ENCODE measurements at places on chromosomes 11 and 22.
A peak's percentile ranks its signal among the peaks of the same experiment; 100 is the strongest.

DNA sequence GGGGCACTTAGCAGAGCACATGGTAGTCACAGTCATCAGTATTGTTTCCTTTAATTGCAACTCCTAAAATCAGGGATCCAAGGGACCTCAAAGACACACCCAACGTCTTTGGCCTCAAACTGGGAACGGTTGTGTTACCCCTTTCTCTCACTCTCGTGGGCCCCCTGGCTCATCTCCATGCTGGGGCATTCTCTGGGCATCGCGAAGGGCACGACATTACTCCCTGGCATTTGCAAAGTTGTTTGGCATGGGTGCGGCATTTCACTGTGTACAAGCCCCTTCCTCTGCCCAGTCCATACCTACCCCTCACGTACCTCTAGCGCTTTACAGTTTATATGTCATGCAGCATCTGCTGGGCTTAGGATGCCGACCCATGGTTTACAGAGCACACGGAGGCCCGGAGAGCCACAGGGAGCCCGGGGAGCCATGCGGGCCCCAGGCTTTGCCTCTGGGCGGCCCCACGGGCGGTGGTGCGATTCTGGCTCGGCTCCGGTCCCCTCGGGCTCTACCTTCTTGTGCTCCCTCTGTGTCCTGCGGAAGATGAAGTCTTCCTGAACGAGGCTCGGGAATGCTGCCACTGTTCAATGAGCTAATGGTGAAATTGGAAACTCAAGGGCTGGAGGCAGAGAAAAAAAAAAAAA is 21.9 kb upstream of the CACNG2 start:
- no peak for DNase-seq

DNA sequence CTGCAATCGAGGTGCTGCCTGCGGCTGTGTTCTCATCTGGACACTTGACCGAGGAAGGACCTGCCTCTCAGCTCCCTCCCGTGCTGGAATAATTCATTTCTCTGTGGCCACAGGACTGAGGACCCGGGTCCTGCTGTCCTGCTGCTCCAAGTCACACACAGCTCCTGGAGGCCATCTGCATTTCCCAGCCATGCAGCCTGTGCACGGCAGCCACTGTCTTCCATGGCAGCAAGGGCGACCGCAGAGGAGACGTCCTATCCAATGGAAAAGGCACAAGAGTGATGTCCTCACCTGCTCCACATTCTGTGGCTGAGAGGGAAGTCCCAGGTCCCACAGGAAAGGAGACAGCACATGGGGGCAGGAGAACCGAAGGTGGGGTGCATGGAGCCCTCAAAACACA is 495.8 kb downstream of the BRD1 start:
- DNase-seq = no peak

DNA sequence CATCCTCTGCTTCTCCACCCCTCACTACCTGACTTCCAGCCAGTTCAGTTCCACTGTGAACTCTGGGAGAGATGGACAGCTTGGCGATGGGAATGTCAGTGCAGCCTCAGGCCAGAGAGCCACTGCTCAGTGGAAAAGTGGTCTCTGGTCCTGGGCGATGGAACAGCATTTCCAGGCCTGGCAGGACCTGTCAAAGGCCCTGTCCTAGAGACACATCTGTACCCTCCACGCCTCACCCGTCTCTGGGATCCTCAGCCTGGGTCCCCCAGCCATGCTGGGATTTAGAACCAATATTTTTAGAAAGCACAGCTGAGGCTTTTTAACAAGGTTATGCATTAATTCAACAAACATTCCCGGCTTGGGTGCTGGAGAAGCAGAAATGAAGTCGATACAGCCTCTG is 165.7 kb downstream of the MN1 start:
- DNase-seq = no peak

GRCh38 chr11:46762248-46762647 is 43.2 kb downstream of the F2 start:
- DNase-seq = no peak

GRCh38 chr11:115555336-115556090 is 51.3 kb upstream of the CADM1 start:
- no peak for DNase-seq

- no peak for DNase-seq
Observed at GRCh38 chr11:103970701-103971249, 65.7 kb upstream of the DDI1 start.

DNA sequence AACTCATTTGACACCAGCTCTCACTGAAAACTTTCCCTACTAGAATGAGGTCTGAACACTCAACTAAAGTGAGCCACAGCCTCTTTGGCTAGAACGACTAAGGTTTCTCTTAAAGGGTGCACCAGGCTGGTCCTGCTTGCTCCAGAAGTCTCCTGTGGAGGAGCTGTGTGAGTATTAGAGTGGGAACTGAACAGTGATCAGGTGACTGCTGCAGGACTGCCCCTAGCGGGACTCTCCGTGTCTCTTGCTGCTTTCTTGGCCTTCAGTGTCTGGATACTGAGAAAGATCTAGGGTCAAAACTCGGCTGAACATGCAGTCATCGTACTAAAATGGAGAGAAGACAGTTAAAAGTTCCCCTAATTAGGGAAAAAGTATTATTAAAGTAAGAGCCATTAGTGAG is 34.6 kb downstream of the FAM118A start:
- no peak for DNase-seq

DNA sequence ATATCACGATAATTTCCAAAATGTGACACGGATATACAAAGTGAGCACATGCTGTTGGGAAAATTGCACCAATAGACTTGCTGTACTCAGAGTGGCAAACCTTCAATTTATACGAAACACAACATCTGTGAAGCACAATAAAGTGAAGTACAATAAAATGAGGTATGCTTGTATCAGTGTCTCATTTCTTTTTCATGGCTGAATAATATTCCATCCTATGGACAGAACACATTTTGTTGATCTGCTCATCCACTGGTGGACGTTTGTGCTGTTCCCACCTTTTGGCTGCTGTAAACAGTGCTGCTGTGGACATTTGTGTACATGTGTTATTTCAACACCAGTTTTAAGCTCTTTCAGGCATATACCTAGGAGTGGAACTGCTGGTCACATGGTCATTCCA is 78.7 kb upstream of the CCND1 start:
- DNase-seq = no peak

DNA sequence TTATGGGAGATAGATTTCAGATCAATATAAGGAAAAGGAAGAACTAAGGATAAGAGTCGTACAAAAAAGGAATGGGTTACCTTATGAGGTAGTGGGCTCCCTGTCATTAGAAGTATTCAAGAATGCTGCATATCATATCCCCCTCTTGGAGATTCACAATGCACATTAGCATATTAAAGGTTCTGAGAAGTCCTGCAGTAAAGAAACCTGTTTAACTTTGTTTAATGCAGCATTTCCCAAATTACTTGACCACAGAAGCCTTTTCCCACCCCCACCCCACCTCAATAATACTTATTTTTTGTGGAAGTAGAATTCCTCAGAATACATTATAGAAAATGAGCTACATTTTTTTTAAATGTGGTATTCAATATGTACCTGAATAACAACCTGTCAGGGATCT is 30.9 kb downstream of the PHF21A start:
- DNase-seq = no peak

DNA sequence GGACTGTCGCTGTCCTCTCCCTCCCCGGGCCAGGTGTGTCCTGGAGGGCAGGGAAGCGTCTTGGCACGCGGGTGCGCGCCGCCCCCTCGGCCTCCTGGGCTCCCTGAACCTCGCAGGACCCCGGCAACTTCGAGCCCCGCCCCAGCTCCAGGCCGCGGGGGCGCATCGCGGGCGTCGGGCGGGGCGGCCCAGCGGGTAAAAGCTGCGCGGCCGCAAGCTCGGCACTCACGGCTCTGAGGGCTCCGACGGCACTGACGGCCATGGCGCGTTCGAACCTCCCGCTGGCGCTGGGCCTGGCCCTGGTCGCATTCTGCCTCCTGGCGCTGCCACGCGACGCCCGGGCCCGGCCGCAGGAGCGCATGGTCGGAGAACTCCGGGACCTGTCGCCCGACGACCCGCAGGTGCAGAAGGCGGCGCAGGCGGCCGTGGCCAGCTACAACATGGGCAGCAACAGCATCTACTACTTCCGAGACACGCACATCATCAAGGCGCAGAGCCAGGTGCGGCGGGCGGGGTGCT is at the start of gene CST6:
TSS of gene CST6 (plus strand) at position 224 of the 519 bp plus-strand sequence. CDS start at position 261, 37 bp downstream.
- DNase-seq = no peak

- DNase-seq = no peak
Observed at GRCh38 chr11:79512706-79513469, 72.1 kb upstream of the TENM4 start.

DNA sequence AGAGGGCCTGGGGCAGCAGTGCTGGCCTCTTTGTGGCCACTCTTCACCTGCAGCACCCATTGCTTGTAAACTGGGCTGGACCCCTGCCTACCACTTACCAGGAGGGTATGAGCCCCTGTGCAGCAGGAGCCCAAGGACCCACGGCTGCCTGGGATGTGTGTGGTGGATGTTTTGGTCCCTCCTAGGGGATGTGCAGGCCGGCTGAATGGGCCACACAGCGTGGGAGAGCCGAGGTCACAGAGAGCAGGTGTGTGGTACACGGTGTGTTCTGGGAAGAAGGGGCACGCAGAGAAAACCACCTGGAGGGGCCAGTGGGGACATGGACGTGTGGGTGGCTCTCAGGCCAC is 19.3 kb upstream of the GNB1L start:
- DNase-seq = no peak

DNA sequence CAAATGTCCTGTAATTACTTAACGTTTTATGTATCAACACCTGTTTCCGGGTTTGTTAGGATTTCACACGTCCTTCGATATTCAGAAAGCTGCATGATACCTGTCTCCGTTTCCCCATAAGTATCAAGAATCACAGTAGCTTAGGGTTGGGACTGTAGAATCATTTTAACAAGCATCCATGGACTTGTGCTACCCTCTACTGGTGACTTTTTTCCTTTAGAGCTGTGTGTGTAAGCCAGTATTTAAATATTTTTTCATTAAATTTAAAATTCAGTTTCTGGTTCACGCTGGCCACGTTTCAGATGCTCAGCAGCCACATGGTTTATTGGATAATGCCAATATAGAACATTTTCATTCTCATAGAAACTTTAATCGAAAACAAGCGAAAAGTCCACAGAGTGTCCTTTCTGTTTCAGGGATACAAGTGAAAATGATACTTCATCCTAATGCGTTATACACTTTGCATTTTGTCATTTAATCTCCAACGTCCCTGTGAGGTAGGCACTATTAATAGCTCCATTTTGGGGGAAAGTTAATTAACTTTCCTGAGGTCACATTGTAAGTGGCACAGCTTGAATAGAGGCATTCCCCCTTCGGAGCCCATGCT is 61.5 kb upstream of the SLC25A18 start:
- no peak for DNase-seq

- no peak for DNase-seq
Observed at GRCh38 chr22:50505276-50505775, 2.2 kb downstream of the LMF2 start.

DNA sequence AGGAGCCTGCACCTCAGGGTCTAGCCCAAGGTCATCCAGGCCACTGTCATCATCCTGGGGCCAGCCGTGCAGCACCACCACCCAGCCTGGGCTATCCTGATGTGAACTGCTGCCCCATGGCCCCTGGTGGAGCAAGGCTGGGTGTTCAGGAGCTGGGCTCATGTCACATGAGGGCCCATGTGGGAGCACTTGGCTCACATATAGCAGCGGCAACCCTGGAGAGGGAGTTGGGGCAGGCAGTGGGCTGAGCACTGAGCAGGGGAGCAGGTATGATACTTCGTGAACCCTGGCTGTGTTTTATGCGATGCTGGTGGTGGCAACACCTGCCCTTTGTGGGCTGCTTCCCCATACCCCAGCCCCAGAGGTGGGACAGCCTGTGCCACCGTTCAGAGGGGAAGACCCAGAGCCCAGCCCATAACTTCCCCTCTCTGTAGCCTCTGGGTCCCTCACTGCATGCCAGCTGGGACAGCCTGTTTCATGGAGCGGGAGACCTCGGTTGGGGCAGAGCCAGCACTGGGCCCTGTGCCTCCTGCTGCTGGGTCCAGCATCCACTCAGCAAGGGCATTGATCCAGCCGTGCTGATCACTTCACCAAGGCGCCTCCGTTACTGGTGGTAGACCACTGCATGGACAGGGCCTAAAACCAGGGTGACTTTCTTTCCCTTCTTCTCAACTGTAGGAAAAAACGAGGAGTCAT is 62.5 kb upstream of the SUSD2 start:
- no peak for DNase-seq

DNA sequence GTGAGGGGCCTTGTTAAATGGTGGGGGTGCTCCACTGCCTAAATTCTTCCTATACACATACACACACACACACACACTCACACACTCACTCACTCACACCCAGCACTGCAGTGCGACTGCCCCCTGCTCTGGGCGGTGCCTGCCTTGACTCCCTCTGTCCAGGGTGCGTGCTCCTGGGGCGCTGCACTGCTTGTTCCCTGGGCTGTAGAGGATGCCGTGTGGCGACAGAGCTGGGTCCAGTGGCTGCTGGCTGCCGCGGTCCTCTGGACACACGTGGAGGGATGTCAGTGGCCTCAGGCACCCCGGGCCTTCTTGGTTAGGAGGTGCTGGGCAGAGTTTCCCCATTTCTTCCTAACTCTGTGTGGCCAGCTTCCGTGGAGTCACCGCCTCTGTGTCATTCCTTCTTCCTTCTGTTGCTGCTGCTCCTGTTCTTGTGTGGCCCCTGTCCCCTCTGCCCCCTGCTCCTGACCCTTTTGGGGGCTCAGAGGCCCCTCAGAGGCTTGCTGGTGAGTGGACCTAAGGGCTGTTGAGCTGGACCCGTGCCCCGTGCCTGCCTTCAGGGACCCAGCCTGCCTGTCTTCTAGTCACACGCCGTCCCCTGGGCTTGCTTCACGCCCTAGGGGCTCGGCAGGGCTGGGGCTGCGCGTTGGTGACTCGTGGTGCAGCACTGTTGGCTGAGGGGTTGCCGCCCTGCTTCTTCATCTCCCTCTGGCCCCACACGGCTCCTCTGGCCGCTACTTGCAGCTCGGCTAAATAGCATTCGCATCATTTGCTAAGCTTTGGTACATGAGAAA is 147.0 kb downstream of the TBC1D22A start:
- DNase-seq = no peak

DNA sequence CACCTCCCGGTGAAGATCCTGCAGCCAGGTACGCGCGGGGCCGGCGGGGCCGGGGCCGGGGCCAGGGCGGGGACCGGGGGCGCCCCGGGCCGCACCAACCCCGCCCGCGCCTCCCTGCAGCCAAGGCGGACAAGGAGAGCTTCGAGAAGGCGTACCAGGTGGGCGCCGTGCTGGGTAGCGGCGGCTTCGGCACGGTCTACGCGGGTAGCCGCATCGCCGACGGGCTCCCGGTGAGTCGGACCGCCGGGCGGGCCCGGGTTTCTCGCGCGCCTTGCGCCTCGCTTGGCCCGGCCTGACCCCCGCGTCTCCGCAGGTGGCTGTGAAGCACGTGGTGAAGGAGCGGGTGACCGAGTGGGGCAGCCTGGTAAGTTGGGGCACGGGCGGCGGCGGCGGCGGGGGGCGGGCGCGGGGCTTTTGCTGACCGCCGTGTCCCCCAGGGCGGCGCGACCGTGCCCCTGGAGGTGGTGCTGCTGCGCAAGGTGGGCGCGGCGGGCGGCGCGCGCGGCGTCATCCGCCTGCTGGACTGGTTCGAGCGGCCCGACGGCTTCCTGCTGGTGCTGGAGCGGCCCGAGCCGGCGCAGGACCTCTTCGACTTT is 531 bp downstream of the PIM3 start:
- DNase-seq = no peak

- DNase-seq = no peak
Observed at GRCh38 chr11:77090373-77091111, 12.1 kb upstream of the OMP start.

GRCh38 chr11:834371-835316 is 1.9 kb downstream of the CD151 start:
- peak; percentile 81 for DNase-seq

Data from T1000 (cell line).